ENCODE measurements at places on chromosomes 4 and X. TPM values are rescaled to one million over a fixed set of nuclear protein-coding genes. Genes with fewer than 3 reads are reported as not detected.
A peak's percentile ranks its signal among the peaks of the same experiment; 100 is the strongest.

ATOH1 gene
- not detected for polyA plus RNA-seq

IGFBP7 gene
- polyA plus RNA-seq = 857 TPM

DNA sequence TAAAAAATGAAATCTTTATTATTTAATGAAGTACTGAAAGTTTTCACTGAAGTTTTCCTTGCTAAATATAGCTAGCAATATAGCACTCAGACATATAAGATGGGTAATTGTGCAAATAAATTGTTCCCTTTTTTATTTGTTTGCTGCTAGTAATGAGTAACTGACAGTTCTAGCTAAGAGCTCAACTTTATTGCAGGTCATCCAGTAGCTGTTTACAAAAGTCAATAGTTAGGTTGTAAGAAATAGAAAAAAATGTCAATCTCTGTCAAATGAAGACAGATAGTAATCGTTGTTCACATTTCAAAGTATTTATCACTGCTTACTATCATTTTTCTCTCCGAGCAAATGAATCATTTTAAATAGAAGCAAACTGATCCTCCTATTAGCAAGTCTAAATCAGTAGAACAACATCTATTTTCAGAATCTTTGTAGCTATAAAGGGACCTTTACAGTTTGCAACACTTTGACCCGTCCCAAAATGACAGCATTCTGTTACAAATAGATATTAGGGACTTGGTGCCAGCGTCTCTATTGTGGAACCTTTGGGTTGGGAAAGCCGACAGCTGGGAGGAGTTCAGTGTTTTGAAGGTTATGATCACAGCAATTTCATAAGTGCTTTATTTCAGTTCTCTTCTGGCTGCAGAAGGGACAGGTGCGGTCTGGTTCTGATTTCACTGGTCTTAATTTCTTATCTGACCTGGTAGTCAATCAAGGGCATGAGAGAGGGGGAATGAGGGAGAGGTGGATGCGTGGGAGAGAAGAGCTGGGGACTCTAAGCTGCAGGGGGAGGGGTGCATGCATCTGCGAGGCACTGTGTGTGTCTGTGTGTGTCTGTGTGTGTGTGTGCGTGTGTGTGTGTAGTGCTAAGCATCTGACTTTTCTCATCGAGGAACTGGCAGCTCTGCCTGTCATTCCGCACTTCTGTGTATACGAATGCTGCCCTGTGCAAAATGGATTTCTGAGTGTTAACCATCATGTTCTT is 227.9 kb upstream of the PITX2 start:
- peak; percentile 32 for DNase-seq

- no peak for DNase-seq
Observed at GRCh38 chr4:36709991-36710390, 428.6 kb downstream of the DTHD1 start.

GRCh38 chr4:147825451-147826287 is 93.8 kb downstream of the ARHGAP10 start:
- peak; percentile 70 for DNase-seq

GRCh38 chrX:43679778-43680177 is 23.7 kb downstream of the MAOA start:
- no peak for DNase-seq

GRCh38 chr4:26248647-26249046 is 72.2 kb upstream of the RBPJ start:
- DNase-seq = no peak

DNA sequence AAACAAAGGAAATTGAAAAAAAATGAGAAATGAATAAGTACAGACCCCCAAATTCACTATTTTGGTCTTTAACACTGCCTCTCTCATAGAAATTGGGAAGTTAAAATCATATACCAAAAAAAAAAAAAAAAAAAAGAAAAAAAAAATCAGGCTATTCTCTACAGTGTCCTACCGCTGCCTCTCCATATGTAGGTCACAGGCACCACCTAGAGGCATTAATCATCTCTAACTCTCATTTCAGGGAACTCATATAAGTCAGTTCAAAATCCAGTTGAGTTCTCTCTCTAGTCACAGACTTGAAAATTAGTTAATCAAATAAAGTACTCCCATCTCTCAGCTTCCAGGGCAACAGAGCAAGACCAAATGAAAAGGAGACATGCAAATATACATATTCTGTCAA is 47.9 kb downstream of the COX18 start:
- no peak for DNase-seq

DNA sequence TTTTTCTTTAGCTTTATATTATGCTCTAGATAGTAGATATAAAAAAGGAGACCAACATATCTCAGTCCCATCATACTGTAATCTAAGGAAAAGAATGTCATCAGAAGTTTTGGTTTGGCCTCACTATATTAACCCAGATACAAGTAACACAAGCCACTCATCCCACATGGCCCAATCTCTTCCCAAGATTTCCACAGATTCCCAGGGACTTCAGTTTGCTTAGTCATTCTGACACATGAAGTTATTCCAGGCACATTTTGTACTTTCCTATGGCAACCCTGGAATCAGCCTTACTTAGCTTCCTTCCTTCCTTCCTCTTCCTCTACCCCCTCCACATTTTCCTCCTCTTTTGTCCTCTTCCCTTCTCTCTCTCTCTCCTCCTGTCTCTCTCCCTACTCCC is 21.7 kb upstream of the DCLK2 start:
- no peak for DNase-seq

- DNase-seq = no peak
Observed at GRCh38 chr4:87426865-87427517, 4.6 kb downstream of the NUDT9 start.

DNA sequence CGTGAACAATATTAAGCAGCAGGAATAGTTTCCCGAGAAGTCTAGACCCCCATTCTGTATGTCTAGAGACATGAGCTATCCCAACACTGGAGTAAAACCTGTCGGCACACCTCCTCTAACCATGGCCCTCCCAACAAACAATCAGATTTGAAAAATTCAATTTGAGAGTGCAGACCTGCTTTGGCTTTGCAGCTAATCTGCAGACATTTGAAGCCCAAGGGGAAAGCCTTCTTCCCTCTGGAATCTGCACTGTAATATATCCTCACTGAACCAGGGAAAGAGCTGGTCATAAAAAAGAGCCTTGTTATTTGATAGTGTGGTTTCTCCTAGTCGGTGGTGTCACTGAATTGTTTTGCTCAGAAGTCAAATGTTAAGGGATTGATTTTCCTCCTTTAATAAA is 44.6 kb upstream of the KLHL34 start:
- no peak for DNase-seq
